ENCODE measurements at places on chromosomes 13 and 19.

- DNase-seq: no peak
Observed at GRCh38 chr19:47107953-47108746, 5.4 kb downstream of the ZC3H4 start.

DNA sequence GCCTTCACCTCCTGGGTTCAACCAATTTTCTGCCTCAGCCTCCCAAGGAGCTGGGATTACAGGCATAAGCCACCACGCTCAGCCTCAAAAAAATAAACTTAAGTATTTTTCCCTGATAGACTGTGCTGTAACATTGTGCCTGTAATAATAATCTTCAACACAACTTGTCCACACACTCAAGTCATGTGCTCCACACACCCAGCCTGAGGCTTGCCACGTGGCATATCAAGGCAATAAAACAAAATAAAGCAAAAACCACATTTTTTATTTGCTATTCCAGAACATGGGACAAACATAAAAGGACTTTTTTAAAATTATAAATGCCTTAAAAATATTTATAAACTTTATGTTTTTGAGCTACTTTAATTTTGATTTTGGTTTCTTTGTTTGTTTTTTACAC, 115.8 kb downstream of the NALCN start:
- no peak for DNase-seq

DNA sequence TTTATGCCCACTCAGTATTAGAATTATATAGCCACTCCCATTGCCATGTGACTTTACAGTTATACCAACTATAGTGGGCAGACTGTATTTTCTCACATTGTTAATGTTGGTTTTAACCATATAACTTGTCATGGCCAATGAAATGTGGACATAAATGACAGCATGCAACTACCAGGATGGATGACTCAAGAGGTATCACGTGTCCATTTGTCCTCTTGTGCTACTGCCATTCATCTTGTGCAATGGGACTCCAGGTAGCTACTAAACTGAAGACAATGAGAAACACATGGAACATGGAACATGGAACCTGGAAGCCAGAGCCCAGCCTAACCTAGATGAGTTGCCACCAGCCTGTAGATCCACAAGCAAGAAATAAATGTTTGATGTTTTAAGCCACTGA, 242.7 kb upstream of the IPO5 start:
- no peak for DNase-seq

DNA sequence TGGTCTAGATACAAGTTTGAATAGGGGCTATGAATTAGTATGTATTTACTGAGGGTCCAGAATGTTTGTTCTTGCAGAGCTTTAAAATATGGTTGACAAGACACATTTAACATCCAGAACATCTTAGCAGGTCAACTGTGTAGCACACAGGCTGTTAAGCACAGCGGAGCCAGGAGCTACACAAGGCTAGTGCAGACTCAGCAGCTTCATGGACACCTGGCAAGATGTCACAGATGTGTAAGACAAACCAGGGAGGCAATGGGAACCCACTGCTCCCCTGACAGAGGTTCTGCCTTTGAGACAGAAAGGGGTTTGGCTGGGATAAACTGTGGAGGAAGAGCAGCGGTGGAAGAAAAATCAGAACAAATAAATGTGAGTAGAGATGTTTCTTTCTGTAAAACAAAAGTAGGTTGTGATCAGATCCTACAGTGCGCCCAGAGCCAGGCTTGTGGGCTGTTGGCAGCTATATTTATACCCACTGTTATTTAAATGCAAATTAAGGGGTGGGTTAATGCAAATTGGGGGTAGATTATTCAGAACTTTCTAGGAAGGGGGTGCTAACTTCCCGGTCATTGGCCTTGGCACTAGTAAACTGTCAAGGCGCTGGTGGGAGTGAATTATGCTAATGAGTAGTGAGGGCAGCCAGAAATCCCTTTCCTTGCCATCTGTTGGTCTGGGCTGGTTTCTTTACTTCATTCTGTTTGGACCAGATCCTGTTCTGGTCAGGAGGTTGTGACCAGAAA, 33.0 kb downstream of the MIPEP start:
- DNase-seq: no peak

DNA sequence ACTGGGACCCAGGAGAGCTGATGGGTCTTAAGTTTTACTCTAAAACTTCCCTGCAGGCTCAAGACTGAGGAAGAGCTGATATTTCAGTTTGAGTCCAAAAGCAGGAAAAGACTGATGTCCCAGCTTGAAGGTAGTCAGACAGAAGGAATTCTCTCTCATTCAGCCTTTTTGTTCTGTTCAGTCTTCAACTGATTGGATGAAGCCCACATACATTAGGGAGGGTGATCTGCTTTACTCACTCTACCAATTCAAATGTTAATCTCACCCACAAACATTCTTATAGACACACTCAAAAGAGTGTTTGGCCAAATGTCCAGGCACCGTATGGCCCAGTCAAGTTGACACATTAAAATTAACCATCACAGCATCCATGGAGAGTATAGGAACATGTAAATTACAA, 173.5 kb downstream of the KCNRG start:
- no peak for DNase-seq

- no peak for DNase-seq
Observed at GRCh38 chr19:4345342-4346019, 2.1 kb downstream of the MPND start.

- DNase-seq: peak; percentile 51
Observed at GRCh38 chr19:4456843-4457653, 546 bp downstream of the UBXN6 start.

- no peak for DNase-seq
Observed at GRCh38 chr13:33259296-33259695, 26.3 kb downstream of the STARD13 start.

GRCh38 chr13:107441279-107441678, 774.1 kb downstream of the LIG4 start:
- no peak for DNase-seq

GRCh38 chr13:27362064-27362751, 62.2 kb upstream of the GTF3A start:
- DNase-seq: peak; percentile 76

- no peak for DNase-seq
Observed at GRCh38 chr13:45207319-45207718, 6.5 kb upstream of the KCTD4 start.

DNA sequence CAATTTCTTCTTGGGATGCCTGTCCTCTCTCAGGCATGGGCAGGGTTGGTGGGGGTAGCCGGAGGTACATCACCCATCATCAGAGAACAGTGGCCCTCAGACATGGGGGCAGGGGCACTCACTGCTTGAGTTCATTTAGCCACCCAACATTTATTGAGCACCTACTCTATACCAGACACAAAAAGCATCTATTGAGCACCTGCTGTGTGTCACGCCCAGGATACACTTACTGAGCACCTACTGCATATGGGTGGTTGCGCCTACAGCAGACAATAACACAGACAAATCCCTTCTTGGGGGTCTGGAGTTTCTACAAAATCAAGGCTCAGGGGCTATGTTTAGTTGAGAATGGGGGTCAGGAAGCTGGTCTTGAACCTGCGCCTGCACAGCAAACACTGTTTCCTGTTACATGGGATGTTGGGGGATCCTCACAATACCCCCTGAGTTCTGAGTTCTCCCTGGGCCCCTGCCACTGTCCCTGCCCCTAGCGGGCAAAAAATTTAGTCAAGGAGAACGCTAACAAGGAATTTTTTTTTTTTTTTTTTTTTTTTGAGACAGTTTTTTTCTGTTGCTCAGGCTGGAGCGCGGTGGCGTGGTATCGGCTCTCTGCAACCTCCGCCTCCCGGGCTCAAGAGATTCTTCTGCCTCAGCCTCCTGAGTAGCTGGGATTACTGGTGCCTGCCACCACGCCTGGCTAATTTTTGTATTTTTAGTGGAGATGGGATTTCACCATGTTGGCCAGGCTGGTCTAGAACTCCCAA, 11.6 kb downstream of the RCN3 start:
- no peak for DNase-seq

DNA sequence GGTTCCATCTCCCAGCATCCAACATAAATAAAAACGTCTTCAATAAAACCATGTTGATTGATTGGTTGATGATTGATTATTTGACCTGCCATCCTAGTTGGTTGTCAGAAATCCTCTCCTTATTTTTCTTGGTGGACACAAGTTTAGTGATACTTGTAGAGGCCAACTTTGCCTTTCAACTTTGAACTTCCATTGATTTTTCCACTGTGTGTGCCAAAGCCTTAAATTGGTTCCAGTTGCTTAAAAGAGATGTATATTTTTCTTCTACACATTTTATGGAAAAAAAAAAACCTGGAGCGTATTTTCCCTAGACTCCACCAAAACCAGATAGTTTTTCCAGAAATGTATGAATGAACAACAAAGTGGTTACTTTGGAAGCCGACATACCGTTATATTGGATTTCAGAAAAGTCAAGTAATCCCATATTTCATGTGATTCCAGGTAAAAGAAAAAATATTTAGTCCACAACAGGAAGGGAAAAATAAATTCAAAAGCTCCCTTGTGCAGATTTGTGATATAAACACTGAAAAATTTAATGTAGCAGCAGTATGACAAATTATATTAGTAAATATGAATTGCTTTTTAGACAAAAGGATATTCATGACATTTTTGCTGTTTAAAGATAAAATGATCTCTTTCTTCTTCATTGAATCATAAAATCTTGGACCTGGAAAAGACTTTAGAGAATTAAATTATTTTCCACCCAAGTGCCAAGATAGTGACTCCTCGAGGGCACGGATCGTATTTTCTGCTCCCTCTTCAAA, 85.2 kb downstream of the MBNL2 start:
- no peak for DNase-seq

DNA sequence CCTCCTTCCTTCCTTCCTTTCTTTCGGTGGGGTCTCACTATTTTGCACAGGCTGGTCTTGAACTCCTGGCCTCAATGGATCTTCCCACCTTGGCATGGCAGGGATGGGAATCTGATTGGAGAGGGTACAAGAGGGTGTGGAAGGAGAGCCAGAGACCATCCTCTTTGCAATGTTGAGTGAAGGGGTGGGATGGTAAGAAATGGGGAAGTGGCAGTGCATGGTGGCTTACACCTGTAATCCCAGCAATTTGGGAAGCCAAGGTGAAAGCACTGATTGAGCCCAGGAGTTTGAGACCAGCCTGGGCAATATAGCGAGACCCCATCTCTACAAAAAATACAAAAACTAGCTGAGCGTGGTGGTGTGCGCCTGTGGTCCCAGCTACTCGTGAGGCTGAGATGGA, 5.5 kb downstream of the BLOC1S3 start:
- DNase-seq: no peak

GRCh38 chr19:21835429-21835809, 563 bp downstream of the ZNF43 start:
- DNase-seq: peak; percentile 5

DNA sequence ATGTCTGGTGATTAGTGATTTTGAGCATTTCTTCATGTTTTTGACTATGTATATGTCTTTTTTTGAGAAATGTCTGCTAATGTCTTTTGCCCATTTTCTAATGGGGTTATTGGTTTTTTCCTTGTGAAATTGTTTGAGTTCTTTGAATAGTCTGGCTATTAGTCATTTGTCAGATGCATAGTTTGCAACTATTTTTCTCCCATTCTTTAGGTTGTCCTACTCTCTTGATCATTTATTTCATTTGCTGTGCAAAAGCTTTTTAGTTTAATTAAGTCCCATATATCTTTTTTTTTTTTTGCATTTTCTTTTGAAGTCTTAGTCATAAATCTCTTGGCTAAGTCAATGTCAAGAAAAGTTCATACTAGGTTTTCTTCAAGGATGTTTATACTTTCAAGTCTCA, 449.8 kb downstream of the DACH1 start:
- DNase-seq: no peak

DNA sequence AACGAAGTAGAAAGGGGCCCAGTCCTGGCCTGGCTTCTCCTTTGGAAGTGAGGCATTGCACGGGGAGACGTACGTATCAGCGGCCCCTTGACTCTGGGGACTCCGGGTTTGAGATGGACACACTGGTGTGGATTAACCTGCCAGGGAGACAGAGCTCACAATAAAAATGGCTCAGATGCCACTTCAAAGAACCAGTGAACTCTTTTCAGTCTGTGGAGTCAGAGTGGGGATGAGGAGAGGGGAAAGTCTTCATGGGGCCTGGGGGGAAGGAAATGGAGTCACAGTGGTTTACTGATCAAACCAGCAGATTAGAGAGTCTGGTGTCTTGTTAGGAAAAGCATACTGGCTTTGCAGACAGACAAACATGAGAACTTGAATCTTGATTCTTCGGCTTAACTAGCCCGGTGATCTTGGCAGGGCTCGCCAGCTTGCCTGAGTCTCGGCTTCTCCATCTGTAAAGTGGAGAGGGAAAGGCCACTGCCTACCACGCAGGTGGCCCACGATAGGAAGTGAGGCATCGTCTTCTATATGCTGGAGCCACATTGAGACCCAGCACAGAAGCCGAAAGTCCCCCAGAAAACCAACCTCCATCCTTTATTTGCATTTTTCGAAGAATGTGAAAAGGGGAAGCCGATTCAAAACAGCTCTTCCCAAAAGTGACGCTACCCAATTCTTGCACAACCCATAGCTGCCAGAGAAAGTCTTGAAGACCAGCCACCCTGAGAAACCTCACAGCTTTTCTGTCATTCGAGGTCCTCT, at the start of gene FFAR1:
Gene FFAR1 (plus strand): TSS at position 732 of the 759 bp plus-strand sequence. CDS start 3,650 bp downstream, outside the sequence.
- peak; percentile 36 for DNase-seq

DNA sequence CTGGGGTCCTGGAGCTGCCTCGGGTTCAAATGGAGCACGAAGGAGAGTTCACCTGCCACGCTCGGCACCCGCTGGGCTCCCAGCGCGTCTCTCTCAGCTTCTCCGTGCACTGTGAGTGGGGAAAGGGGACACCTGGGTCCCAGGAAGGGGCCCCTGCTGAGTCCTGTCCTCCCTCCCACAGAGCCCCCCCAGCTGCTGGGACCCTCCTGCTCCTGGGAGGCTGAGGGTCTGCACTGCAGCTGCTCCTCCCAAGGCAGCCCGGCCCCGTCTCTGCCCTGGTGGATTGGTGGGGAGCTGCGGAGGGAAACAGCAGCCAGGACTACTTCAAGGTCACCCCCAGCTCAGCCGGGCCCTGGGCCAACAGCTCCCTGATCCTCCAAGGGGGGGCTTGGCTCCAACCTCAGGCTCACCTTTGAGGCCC, 11.0 kb upstream of the SIGLEC11 start:
- no peak for DNase-seq

DNA sequence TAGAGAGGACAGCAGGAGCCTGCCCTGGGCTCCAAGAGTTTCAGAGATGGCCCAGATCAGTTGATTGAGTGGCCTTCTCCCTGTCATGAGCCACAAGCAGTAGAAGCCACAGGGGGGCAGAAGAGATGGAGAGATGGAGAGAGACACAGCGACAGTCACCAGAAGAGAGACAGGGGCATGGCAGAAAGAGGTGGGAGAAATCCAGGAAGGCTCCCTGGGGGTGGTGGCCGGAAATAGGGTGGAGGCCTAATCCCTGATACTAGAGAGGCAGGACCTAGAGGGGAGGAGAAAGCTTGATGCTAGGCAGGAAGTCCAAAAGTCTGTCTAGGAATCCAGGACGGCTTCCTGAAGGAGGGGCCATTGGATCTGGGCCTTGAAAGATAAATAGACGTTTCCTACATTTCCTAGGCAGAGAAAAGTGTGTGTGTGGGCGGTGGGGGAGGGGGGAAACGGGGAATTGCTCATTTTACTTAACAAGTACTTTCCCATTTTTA, 9.6 kb upstream of the TPM4 start:
- DNase-seq: peak; percentile 43

Data from activated CD4-positive, alpha-beta T cell treated with anti-CD3 and anti-CD28 coated beads, Interleukin-2, amount 50 U/mL, for 1 hour (primary cell).